Renal cortical epithelial cell (primary cell): ENCODE measurements at places on chromosomes 5 and 9. TPM values are rescaled to one million over a fixed set of nuclear protein-coding genes. Genes with fewer than 3 reads are reported as not detected.
A peak's percentile ranks its signal among the peaks of the same experiment; 100 is the strongest.

The IL4 gene
- not detected in 2 replicates for total RNA-seq

The CARTPT gene
- not detected in 2 replicates for total RNA-seq

The PCDHA6 gene
- 1.0 and 7.2 TPM in 2 replicates for total RNA-seq

The UBE2QL1 gene
- total RNA-seq = not detected in 2 replicates

The NEUROG1 gene
- not detected in 2 replicates for total RNA-seq

The UBLCP1 gene
- total RNA-seq = 22.2 and 25.3 TPM in 2 replicates

The PCDHB5 gene
- total RNA-seq = 0.35 and 10.0 TPM in 2 replicates

The FGF1 gene
- 0.15 and 1.7 TPM in 2 replicates for total RNA-seq

- no peak for DNase-seq
Measured at GRCh38 chr9:34689512-34689911, 1.6 kb downstream of the CCL19 start.

- DNase-seq = no peak
Measured at GRCh38 chr5:113043491-113043931, 66.9 kb downstream of the DCP2 start.

DNA sequence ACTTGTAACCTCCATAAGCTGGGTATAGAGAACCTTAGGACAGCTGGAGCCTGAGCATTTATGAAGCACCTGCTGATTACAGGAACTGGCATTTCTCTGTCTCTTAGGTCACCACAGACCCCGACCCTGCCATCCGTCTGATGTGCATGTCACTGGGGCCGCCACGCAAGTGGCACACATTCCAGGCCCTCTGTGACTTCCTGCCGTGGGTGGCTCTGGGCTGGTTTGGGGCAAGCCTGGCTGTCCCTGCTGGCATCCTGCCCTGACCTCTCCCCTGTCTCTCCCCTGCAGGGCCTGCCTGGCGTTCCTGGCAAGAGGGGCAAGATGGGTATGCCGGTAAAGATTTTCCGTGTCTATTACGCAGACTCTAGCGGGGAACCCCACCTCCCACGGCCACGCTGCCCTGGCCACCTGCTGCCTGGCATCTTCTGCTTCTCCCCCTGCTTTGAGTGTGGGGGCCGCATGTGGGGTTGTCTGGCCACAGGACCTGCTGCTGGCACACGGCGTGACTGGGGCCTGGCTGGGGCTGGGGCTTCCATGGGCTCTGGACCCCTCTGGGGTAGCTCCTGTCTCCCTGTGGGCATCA lies 55.4 kb downstream of the COL27A1 start:
- DNase-seq = no peak

DNA sequence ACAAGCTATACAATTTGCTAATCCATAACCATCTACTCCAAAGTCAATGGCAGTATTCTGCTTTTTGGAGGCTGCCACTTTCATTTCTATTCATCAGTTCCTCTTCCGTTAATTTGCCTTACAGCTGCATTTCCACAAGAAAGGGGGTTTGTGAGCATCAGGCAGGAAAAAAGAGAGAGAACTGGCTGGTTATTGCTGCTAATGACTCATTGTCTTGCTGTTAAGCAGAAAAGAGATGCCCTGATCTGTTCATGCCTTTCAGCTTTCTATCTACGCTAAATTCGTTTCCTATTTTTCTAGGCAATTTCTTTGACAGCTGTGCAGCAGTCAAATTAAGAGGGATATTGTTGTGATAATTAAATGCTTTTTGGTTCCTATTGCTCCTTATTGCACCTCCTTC lies 65.9 kb upstream of the GNAQ start:
- DNase-seq = no peak

GRCh38 chr9:12880406-12881015 lies 105.7 kb downstream of the LURAP1L start:
- DNase-seq = no peak

GRCh38 chr5:179224741-179225140 lies 120.5 kb downstream of the ADAMTS2 start:
- no peak for DNase-seq

DNA sequence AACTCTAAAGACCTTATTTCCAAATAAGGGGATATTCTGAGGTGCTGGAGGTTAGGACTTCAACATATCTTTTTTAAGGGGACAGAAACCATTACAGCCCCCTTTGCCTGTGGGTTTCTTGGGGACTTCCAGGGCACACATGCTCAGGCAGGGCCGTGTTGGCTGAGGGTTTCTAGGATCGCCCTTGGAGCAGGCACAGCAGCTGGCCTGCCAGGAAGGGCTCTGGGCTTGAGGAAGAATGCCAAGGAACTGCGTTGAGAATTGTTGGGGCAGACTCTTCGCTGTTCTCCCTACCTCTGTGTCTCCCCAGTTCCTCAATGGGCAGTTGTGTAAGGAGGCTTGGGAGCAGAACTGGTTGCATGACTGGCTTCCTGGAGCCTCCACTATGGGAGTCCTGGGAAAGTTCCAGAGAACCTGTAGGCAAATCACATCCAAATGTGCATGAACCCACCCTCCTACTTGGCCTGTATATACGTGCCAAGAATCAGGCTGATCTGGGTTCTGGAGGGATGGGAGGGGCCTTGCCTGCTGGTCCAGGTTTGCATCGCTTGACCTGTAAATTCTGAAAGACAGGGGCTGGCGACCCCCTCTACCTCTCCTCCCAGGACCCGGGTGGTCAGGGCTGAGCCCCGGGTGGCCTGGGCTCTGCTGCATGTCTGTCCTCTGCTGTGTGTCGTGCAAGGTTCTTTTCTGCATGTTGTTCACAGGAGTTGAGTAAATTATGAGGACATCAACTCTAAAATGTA lies 65.5 kb downstream of the HSPA4 start:
- DNase-seq = no peak

DNA sequence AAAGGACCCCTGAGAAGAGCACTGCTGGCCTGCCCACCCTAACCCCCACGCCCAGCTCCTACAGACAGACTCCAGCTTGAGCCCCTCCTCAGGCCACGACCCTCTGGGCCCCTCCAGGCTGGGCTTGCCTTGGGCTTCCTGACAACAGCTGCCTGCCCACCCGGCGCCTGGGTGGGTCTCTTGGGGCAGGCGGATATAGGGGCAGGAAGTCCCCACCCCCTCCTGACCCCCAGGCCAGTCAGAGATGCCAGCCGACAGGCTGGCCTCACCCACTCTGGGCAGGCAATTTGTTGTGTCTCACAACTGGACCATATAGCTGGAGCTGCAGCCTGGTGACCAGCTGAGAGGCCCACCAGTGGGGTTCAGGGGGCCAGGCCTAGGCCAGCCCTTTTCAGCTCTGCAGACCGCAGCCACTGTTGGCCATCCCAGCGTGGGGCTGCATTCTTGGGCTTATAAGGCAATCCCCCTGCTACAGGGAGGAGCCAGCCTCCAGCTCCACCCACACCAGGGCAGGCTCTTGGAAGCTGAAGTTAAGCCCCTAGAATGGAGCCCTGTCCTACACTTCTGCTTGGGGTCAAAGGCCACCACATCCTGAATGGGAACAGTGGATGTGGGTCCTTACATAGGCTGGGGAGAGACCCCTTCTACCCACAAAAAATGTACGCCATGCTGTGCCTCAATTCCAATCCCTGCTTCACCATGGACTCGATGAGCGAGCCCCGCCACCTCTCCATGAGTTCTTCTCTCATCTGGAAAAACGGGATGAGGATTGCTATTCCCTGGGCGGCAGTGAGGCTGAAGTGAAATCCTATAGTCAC lies 2.0 kb downstream of the PDLIM7 start:
- peak; percentile 74 for DNase-seq

DNA sequence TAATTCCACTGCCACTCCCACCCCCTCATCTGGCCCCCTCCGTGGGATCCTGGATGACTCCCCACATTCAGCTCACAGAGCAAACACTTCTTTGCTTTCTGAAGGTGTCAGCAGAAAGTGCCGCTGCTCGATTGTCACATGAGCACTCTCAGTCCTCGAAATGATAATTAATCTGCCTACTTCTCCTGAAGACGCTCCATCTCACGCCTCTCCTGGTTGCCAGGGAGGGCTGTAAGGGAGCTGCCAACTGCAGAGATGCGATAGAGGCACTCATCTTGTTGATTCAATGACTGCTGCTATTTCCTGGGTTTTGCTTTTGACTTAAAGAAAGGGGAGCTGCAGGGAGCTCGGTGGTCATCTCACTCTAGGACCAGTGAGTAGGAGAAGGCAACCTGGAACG lies 206.5 kb downstream of the DAB2IP start:
- no peak for DNase-seq

DNA sequence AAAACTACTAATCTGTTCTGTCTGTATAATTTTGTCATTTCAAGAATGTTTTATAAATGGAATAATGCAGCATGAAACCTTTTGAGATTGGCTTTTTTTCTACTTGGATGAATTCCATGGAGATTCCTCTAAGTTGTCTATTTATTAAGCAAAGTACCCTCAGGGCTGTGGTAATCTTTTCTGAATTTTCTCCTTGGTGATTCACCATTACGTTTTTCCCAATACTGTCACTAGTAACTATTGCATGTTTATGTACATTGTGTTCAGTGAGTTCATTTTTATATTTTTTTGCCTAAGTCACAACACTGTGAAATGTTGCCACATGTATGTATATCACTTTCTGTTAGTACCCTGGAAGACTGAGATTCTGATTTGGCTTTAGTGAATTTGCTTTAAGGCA lies 177.0 kb upstream of the GRIN3A start:
- DNase-seq = no peak

DNA sequence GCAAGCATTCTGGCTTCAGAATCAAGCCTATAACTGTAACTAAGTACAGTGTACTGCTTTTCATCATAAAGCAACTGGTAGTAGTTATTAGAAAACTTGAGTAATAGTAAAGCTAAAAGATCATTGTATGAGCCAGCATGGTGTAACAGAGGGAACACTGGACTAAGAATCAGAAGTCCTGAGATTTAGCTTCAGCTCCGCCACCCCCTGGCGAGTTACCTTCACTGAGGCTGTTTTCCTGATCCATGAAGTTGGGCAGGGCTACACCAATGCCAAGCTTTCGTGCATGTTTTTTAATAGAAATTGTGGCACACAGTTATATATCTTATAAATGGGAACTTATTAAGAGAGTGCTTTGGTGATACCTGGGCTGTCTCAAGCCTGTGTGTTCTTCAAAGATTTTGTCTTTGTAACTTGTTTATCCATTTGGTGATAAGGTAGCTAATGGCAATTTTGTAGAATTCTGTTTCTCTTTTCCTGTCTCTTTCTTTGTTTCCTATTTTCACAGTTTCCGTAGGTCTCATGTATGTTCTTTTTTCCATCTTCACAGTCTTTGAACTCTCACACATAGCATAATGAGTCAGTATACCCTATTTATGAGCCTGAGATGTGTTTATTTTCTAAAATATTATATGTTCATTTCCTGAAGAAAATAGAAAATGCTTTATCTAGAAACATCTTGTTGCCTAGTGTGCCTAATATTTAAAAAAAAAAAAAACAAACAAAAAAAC lies 102.3 kb downstream of the GDNF start:
- no peak for DNase-seq

- DNase-seq = no peak
Measured at GRCh38 chr9:137490532-137491186, 31.5 kb upstream of the NSMF start.

DNA sequence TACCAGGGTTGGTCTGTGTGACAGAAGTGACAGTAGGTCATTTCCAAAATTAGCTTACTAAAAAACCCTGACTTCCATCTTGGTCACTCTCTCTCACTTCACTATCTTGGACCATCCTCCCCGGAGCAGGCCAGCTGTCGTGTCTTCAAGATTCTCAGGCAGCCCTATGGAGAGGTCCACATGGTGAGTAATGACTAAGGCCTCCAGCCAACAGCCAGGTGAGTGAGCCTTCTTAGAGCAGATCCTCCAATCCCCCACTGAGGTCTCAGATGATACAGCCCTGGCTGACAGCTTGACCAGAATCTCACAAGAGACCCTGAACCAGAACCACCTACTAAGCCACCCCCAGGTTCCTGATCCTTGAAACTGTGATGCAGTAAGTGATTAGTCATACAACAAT lies 92.0 kb downstream of the DCP2 start:
- peak; percentile 80 for DNase-seq

DNA sequence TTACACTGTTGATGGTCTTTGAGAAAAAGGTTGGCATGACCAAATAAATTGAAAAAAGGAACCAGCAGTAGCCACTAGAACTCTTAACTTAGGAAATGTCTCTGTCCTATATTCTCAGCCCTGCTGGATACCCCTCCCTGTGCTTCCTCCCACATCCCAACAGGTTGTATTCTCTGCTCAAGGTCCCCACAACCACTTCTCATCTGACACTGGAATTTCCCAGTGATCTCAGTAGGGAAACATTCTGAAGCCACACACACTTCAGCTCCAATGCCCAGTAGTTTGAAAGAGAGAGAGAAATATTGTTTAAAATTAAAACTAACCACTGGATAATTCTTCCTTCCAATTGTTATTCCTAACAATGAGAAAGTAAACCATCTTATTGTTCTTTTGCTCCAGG lies 30.0 kb upstream of the NREP start:
- DNase-seq = no peak

DNA sequence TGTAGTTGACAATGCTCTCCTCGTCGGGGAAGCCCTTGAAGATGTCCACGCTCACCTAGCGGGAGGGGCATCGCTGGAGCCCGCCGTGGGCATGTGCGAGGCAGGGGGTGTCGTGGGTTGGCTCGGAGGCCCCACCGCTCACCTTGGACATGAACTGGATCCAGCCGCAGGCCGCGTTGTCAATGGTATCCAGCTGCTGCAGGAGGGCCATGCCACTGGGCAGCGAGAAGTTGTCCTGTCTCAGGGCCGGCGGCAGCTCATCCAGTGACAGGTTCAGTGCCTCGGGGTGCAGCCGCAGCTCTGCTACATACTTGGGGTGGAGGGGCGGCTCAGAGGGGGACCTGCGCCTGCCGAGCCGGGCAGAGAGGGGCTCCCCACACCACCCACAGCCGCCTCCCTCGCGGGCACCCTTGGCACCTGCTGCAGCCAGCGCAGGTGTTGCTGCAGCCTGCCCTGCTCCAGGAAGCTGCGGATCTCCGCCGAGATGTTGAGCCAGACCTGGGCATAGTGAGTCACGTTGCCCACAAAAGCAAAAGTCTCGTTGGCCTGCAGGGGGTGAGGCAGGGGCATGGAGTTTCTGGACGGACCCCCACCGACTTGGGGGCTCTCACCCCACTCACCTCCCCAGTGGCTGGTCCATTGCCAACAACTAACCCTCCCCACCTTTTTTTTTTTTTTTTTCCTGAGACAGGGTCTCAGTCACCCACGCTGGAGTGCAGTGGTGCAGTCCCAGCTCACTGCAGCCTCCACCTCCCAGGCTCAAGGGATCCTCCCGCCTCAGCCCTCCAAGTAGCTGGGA lies 9.1 kb downstream of the ABCA2 start:
- no peak for DNase-seq

DNA sequence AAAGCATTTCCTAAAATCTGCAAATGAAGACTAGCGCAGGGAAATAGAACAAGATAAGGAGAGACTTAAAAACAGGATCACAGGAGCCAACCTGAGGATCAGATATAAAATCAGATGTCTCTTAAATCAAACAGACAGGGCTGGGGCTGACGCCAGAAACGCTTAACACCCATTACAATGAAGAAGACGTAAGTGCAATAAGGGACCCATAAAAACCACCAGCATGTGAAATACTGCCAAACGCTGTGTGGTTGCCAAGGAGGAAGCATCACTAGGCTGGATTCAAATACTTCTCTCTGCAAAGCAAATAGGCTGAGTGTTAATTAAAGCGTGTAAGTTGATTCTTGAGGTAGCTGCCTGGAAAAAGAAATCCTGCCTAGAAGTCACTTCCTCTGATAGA lies 74.4 kb upstream of the ATP10B start:
- DNase-seq = peak; percentile 92

GRCh38 chr5:133948721-133949120 lies 19.7 kb downstream of the C5orf15 start:
- no peak for DNase-seq
